ENCODE measurements at places on chromosomes 4 and X.
A peak's percentile ranks its signal among the peaks of the same experiment; 100 is the strongest.

GRCh38 chrX:112367065-112367464 is 284.5 kb upstream of the TRPC5 start:
- DNase-seq: no peak

DNA sequence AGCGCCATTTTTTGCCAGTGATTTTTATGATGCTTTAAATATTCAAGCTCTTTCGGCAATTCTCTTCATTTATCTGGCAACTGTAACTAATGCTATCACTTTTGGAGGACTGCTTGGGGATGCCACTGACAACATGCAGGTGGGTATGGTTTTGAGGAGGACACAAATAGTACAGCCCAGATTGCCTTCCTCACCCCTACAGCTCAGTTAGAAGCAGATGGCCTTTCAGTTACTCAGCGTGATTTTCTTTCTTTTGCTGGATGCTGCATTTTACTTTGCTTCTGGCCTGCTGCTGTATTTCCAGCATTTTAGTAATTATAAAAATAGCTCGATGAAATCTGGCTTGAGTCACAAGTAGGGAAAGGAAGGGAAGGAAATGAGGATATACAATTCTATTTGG is 114.7 kb downstream of the SLC4A4 start:
- DNase-seq: no peak

GRCh38 chr4:113397114-113397701 is 347.8 kb downstream of the ANK2 start:
- DNase-seq: no peak

DNA sequence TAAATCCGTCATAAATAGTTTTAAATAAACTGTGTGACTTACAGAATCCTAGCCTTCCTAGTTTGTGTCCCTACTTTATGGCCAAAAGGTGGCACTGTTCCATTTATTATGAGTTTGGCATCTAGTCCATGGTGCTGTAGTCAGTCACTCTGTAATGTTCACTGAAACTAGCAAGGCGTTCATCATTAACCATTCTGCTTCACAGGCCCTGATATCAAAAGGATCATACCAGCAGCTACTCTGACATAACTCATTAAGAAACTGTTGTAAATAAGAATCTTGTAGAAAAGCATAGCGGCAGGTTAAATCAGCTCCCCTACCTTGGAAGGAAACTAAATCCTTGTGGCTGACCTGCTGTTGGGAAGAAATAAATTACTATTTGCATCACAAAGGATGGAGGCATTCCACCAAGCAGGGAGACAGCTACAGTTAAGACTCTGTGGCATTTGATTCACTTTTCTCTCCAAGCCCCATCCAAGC is 919.6 kb upstream of the DIAPH2 start:
- no peak for DNase-seq

GRCh38 chr4:105725623-105726022 is 17.0 kb downstream of the GSTCD start:
- no peak for DNase-seq

DNA sequence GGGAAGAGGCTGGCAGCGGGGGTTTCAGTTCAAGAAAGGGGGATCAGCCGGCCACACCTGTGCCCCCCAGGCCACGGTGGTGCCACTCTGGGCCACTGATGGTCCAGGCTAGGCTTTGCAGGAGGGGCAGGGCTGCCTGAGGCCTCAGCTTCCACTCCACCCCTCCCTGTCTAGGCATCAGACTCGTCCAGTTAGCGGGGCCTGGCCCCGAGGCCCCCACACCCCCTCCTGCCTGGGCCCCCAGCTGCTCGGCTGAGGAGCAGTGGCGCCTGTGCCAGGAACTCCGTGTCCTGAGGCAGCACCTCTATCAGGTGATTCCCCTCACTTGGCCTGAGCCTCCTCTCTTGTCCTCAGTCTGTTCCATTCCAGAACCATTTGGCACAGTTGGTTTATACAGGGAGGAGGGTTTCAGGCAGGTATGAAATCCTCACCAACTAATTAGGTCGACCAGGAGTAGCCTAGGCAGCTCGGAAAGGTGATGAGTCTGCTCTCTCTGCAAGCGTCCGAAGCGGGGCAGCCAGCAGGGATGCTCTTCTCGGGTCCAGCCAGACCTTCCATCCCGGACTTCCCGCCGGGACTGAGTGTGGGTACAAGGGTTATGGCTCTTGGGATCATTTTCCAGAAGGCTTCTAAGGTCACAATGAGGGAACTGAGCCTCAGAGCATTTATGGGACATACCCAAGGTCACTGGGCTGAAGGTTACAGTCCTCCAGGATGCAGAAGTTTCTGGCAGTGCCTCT is 2.1 kb downstream of the NSG1 start:
- no peak for DNase-seq

GRCh38 chr4:185924458-185925044 is 112.6 kb upstream of the SORBS2 start:
- DNase-seq: no peak

- no peak for DNase-seq
Observed at GRCh38 chr4:75880278-75880677, 22.0 kb downstream of the PPEF2 start.

DNA sequence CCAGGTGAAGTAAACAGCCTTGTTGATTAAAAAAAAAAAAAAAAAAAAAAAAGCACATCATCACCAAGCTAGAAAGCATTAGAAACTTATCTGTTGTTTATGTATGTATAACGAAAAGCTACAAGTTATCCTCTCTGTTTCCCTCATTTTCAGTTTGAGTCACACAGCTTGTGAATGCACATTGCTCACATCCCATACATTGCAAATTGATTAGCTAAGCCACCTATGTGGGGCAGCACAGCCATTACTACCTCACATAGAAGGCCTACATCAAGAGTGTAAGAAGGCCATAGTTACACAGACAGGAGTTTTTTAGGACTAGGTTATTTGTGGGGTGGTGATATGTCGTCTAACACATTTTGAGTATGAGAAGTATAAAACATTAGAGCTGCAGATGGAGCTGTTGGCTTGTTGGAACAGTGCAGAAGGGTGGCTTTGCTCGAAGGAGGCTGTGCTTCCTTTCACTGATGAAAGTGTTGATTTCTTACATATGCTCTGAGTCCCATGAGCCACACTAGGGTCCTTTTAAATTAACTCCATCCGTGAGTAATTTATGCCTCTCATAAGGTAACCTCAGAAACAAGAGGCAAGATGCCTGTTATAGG is 431.6 kb downstream of the GABRG1 start:
- no peak for DNase-seq

DNA sequence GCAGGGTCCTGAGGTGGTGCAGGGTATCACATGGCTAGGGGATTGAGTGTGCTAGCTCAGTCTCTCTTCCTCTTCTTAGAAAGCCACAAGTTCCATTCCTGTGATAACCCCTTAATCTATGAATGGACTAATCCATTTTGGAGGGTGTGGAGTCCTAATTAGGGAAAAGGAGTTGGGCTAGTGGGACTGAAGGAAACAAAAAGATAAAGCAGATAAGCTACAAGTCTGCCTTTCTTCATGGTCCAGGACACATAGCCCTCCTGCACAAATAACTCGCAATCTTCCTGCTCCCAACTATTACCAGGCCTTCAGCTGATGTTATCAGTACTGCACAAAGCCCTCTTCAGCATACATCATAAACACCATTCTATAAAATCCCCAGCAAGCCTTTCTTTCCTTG is 44.2 kb downstream of the ZNF81 start:
- DNase-seq: no peak

GRCh38 chr4:178309890-178310289 is 867.7 kb upstream of the AGA start:
- DNase-seq: no peak

GRCh38 chr4:26478330-26478729 is 12.0 kb downstream of the CCKAR start:
- no peak for DNase-seq

GRCh38 chr4:56272927-56273326 is 114.4 kb downstream of the AASDH start:
- no peak for DNase-seq

DNA sequence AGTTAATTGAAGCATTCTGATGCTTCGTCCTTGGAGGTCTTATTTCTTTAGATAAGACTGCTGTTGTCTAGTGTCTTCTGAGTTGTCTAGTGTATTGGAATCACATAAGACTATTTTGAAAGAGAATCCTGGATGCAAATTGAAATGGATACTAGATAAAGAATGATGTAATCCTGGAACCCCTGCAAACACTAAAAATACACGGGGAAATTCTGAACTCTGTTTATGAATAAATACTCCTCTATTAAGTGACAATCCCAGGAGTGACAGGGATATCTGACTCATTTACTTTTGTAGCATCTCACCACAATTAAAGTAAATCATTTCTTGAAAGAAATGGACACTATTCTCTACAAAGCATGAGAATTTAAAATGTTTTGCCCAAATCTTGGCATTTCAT is 968 bp downstream of the ASB11 start:
- DNase-seq: no peak

GRCh38 chr4:188297873-188298272 is 158.6 kb downstream of the TRIML1 start:
- no peak for DNase-seq

DNA sequence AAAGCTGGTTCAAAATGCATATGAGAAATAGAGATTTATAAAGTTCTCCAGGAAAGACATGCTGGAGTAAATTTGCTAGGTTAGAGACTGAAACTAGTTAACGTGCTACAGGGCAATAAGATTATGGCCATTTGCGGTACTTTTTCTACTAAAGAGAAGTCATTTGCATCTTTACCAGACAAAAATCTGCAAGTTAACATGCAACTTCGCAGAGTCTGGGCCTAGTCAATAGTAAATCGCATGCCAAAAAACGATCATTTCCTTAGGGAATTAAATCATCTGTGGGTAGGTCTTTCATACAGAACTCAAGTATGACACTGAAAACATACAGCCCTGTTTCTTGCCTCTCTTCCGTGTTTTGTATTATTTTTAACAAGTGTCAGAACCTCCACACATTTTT is 32.8 kb upstream of the REST start:
- DNase-seq: no peak

- DNase-seq: no peak
Observed at GRCh38 chr4:177229331-177229730, 80.3 kb upstream of the NEIL3 start.

DNA sequence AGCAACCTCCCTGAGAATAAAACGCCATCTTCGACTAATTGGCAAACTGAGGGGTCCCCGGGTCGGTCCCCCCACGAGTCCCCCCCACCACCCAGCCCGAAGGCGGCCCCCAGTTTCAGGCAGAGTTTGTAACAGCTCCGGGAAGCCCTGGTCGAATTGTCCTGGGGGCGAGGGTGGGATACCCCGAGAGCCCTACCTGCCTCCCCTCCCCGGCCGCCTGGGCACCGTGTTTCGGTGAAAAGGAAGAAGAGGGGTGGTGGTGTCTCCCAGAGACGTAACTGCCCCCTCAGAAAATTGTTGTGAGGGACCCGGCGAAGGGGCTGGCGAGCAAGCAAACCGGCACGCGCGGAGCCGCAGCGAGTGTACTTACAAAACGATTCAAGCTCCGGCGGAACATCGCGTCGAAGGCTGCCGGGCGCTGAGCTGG is 1.2 kb downstream of the ATP11C start:
- DNase-seq: no peak

DNA sequence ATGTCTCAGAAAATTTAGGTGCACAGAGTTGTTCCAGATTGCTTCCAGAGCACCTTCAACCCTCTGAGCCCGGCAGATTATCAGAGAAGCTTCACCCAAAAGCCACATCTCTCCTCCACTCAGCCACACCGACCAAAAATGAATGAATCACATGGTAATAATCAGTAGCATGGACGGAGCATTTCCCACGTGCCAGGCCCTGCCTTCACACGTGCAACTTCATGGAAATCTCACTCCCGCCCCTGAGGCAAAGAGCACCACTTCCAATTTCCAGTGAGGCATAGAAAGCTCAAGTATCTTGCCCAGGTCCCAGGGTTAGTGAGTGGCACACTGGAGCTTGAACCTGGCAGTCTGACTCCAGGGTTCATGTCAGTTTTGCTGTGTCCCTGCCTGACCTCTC is 56.5 kb downstream of the RELL1 start:
- DNase-seq: no peak

DNA sequence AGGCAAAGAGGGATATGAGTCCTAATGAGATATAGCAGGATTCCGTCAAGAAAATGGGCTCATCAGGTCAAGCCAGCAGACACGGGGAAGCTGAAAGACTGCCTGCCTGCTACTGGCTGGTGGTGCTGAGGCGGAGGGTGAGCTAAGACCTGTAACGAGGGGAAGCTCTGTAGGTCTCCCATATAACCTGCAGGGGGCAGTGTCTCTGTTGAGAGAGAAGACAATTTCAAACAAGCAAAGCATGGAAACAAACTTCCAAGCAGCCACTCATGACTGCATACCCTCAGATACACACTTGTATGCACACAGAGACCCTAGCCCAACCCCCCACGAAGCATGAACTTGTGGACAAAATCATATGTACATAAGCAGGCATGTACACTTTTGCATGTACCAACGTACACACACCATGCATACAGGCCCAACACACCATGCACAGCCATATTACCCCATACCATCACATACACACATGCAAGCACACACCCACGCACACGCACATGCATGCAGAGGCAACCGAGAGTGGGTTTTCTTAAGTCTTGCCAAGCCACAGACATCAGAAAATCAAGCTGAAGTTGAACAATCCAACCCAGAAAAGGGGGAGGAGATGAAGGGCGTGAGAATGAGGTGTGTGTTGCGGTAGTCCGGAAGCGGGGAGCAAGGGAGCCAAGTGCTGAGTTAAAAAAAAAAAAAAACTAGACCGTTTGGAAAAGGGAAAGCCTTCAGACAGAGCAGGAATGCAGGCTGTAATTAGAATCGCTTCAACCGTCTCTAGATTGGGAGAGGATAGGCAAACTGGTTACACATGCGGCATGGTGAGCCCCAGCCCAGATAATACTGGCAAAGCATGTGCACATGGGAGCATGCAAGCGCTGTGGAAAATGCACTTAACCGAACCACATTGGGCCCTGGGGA is 71.0 kb downstream of the PJA1 start:
- DNase-seq: peak; percentile 5

DNA sequence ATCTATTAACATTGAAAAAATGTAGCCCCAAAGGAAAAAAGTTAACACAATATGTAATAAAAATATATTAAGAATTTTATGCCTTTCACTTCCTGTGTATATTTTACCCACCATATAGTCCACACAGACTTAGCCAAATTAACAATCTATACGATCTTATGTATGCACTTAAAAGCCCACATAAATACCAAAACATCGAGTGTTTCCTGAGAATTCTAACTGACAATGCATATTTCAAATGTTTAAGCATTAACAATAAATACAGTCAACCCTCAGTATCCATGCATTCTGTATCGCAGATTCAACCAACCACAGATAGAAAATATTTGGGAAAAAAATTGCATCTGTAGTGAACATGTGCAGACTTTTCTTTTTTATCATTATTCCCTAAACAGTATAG is 226.8 kb downstream of the COL25A1 start:
- no peak for DNase-seq

DNA sequence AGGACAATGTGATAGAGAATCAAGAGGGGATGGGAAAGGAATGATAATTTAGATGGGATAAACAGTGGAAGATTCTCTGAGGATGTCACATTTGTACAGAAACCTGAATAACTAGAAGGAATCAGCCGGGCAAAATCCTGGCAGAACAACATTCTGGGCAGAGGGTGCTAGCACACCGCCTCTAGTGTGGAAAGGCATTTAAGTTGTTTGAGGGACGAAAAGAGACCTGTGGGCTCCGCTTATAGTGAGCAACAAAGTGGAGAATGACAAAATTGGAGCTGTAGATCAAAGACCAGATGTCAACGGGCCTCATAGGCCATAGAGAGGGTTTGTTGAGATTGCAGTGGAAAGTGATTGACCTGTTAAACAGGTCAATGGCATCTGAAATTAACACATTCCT is 596.0 kb upstream of the SLIT2 start:
- DNase-seq: no peak

All from activated CD4-positive, alpha-beta T cell treated with anti-CD3 and anti-CD28 coated beads, Interleukin-2, amount 50 U/mL, for 48 hours (primary cell).